ENCODE measurements at places on chromosomes 7 and 10. TPM values are rescaled to one million over a fixed set of nuclear protein-coding genes. Genes with fewer than 3 reads are reported as not detected.

- no peak for DNase-seq
Measured at GRCh38 chr10:670990-671389, 18.5 kb downstream of the DIP2C start.

The FAM13C gene
- 3.9 TPM for total RNA-seq

The IL2RA gene
- total RNA-seq: not detected

GRCh38 chr10:119029613-119030420, at the start of gene NANOS1:
TSS of gene NANOS1 (plus strand) at chr10:119029714. CDS start at chr10:119029802, 88 bp downstream.
- DNase-seq: peak; percentile 38

The PROSER2 gene
- total RNA-seq: 1.8 TPM

GRCh38 chr10:67696029-67696428, at the start of gene CTNNA3:
TSS of gene CTNNA3 (minus strand) at chr10:67696195.
- DNase-seq: no peak

GRCh38 chr10:110502072-110502845, 4.6 kb downstream of the DUSP5 start:
- no peak for DNase-seq

- DNase-seq: peak; percentile 78
Measured at GRCh38 chr7:46383605-46384004, 462.5 kb upstream of the IGFBP3 start.

- DNase-seq: no peak
Measured at GRCh38 chr10:5752301-5752871, 60.8 kb downstream of the GDI2 start.

The COL28A1 gene
- under 0.01 TPM for total RNA-seq

DNA sequence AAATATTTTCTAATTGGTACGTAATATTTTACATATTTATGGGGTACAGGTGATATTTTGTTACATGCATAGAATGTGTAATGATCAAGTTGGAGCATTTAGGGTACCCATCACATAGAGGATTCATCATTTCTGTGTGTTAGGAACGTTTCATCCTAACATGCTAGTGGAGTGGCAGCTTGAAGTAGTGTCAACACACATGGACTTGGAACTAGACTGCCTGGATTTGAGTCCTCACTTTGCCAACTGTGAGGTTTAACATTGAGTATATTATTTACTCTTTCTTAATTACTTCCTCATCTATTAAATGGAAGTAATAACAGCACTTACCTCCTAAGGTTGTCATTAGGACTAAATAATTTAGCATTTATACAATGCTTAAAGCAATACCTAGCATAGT, 241.9 kb downstream of the PLXDC2 start:
- no peak for DNase-seq

The CALN1 gene
- total RNA-seq: not detected

GRCh38 chr7:2196381-2197378, 36.1 kb downstream of the MAD1L1 start:
- DNase-seq: no peak

GRCh38 chr10:15442056-15442455, 71.0 kb upstream of the FAM171A1 start:
- DNase-seq: no peak

The CNTNAP2 gene
- total RNA-seq: not detected

GRCh38 chr10:96271016-96271815, at the start of gene BLNK:
TSS of gene BLNK (minus strand) at chr10:96271569. CDS start at chr10:96271398, 171 bp downstream.
- no peak for DNase-seq

The PIK3AP1 gene
- 0.17 TPM for total RNA-seq

DNA sequence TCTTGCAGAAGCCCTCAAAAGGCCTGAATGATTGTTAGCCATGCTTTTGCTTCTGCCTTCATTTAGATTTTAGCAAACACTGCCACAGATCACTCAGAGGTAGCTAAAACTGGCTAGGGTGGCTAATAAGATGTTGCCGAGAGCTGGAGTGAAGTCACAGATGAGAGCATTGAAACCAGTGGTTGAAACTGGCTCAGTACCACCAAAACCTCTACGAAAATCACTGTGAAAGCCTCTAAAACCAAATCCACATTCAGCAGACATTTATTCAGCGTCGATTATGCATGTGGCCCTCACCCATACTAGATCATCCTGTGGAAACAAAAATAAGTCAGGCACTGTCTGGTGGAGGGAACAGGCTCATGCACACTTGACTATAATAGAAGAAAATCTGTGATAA, 50.8 kb downstream of the PIK3CG start:
- no peak for DNase-seq

GRCh38 chr7:14083761-14084160, 94.3 kb upstream of the ETV1 start:
- DNase-seq: no peak

DNA sequence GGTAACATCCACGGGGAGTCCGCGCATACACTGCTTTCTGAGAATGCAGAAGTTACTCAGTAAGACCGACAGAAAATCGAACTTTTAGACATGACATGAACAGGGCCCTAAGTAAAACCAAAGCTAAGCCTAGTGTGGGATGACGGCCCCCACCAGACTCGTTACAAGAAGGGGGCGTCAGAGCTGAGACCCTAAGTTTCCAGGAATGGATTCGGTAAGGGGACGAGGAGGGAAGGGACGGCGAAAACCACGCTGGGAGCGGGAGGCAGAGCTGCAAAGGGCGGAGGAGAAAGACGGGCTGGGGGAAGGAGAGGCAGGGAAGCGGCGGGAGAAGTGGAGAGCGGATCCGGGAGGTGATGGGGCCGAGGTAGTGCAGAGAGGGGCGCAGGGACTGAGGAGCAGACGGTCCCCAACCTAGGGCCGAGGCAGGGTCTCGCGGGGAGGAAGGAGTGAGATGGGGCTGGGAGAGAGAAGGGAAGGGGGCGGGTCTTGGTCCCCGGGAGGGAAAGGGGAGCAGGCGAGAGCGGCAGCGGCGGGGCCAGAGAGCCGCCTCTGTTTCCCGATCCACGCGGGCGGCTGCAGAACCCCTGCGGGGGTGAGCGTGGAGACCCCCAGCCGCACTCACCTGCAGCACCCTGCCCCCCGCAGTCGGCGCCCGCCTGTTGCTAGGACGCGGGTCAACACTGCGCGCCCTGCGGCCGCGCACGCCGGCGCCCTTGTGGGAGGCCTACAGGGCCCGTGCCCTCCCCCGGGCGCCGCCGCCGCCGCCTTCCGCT, 513 bp downstream of the ODAD2 start:
- peak; percentile 48 for DNase-seq
